ENCODE measurements at places on chromosomes 2 and 18.
A peak's percentile ranks its signal among the peaks of the same experiment; 100 is the strongest.

DNA sequence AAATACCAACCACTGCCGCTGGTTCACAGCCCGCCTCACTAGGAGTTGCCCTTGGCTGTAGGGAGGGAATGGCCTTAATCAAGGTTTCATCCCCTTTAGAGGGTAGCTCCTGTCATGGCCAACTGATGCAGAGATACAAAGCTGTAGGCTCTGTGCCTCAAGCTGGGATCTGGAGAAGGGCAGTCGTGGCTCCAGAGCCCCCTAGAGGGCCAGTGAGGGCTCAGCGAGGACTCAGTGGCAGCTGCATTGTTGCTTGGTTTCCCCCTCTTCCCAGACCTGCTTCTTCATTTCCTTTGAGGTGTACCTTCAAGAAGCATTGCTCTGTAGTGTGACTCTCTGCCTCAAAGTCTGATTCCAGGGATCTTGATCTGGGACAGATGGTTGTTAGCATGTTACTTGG, 302.1 kb downstream of the LPIN1 start:
- DNase-seq: peak; percentile 57

DNA sequence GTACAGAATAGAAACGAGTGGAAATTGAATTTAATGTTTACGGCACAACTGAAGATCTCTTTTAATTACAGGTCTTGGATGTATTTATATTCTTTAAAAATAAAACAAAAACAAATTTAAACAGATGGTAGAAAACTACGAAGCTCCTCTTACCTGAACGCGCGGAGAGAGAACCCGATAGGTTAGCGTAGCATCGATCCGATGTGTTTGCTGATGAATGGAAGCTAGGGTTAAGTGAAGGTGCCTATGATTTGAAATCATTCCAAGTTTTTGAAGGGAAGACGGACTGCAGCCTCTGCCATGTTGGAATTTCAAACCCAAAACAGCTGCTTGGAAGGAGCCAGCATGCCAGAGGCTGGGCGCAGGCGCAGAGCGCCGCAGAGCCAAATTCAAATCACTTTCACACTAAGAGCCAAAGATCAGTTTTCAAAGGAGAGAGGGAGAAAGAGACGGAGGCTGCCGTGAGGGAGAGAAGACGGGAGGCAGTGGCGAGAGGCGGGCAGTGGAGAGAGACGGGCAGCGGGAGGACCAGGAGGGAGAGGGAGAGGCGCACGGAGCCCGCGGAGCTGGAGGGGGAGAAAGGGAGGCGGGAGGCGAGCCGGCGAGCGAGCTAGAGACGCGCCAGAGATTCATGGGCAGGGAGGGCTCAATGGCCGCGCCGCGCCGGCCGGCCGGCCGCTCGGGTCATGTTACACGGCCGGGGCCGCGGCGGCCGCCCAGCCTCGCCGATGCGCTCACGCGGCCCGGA, at the start of gene FIGN:
FIGN (minus strand) TSS at position 324 of the 748 bp plus-strand sequence. CDS start 1,081 bp downstream, outside the sequence.
- DNase-seq: peak; percentile 70

- DNase-seq: no peak
Observed at GRCh38 chr2:150126839-150127238, 360.6 kb downstream of the RND3 start.

GRCh38 chr18:23591011-23591410, 4.7 kb upstream of the NPC1 start:
- DNase-seq: no peak

- DNase-seq: no peak
Observed at GRCh38 chr2:46794693-46795317, 120.8 kb downstream of the MCFD2 start.

DNA sequence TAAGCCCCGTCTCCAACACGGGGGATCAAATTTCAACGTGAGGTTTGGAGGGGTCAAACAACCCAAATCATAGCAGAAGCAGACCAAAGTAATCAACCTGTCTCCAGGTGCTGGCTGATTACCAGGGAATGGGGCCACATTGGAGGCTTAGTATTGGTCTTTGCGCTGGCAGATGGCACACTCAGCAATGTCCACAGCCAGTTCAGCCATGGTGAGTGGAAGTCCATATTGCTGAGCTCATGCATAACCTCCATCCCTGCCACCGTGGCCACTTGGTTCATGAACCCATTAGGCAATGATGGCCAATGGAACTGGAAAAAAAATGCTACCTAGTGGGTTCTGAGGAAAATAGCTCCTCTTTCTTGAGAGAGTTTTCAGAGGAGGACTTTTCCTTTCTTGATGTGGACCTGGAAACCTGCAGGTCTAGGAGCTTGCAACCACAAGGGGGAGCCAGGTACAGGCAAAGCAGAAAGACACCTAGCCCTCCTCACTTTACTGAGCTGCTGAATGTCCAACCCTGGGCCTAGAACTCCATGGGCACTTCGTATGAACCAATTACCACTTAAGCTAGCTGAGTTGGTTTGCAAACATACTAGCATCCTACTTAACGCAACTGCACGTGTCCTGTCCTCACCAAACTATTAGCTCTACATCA, 128.0 kb upstream of the GYPC start:
- peak; percentile 79 for DNase-seq

DNA sequence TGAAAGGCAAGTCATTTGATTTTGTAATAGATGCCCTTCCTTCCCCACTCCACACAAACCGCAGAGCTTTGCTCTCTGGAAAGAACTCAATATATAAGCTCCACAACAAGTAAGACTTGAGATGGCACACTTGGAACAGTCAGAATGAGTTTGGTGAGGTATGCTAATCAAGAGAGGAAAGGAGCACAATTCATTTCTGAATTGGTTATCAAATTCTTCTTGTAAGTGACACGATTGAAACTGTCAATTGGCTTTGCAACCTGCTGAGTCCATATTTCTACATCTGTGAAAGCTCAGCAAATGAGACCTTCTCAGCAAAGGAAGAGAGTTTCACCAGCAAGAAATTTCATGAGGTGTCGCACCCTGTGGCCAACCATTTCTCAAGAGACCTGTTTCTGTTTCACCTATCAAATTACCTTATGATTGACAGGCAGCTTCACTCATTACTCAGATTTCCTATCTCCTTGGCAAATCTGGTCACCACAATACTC, 19.1 kb downstream of the CTLA4 start:
- no peak for DNase-seq

DNA sequence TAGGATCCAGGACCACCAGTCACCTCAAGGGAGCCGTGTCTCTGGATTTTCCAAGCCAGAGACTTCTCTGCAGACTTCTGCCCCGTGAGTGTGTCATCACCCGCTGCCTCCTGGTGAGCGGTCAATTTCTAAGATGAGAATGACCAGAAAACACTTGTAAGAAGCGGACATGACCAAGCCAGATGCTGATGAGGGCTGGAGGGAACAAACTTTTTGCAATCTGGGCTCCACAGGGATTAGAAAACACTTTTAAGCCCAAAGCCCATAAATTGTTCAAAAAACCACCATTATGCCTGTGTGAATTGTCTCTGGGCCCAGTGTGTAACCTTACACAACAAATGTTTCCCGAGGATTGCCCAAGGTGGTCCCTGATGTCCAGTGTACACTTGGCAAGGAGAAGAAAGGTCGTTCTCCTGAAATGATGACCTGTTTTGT, 5.3 kb upstream of the NPPC start:
- no peak for DNase-seq

DNA sequence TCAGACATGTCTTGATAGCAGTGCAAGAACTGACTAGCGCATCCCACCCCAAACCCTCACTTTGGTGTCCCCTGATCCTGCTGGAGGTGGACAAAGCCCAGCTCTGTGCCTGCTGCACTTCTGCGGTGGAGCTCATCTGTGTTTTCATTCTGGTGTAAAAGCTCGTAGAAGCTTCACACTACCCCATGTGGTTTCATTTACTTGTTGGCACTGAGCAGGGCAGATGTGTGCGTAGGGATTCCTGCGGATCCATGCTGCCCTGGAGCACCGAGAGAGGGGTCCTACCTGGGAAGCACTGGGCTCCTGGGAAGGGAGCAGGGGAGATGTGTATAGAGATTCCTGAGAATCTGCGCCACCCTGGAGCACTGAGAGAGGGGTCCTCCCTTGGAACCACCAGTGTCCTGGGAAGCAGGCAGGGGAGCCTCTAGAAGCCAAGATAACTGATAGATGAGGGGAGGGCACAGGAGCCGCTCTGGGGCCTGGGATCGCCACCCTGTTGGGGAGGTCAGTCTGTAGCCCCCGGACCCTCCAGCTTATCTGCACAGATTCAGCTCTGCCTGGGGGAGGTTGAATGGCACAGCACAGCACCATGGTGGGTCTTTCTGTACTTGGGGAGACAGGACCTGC, 106.9 kb upstream of the OTOS start:
- no peak for DNase-seq

DNA sequence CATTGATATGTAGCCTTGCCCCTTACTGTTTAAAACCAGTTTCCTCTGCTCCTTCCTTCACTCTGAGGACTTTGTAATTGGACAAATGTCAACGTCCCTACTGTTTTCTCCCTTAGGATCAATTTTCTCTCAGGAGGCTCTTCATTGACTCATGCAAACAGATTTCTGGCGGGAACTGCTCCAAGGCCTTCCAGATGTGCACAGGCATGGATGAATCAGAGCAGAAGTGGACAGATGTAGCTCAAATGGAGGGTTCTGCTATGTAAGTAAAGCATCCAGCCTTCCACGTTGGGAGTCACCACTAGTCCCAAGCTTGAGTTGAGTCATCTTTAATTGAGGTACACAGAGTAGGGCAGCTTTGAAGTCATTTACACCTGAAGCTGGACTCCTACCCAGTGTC, 34.1 kb upstream of the ZDBF2 start:
- no peak for DNase-seq

GRCh38 chr2:217497843-217498377, 504.9 kb downstream of the TNS1 start:
- no peak for DNase-seq

DNA sequence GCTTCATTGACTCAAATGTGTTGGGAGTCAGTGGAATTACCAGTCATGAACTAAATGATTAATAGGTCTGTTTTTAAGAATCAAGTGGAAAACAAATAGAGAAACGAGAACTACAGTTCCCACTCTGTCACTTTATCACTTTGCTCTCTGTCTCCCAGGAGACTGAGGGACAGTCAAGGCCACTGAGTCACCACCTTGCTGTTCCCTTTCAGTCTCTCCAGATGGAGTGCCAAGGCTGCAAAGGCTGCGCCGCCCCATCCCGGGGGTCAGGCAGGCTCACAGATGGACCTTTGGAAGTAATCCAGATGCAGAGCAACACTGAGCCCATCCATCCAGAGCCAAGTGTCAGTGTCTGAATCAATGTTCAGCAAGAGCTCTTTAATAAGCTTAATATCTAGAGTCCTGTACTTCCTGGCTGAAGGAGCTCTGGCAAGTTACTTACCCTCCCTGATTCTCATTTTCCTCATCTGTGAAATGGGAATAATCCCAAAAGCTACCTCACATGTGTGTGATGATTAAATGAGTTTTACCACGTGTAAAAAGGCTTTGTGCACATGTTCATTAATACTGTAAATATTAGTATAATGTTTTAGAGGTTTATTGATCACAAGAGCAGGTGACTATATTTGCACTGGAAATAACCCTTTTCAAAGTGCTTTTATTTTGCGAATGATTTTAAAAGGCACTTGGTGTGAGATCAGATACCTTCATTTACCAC, 43.0 kb upstream of the EFEMP1 start:
- DNase-seq: no peak

- DNase-seq: no peak
Observed at GRCh38 chr18:45439851-45440645, 175.2 kb upstream of the SLC14A2 start.

DNA sequence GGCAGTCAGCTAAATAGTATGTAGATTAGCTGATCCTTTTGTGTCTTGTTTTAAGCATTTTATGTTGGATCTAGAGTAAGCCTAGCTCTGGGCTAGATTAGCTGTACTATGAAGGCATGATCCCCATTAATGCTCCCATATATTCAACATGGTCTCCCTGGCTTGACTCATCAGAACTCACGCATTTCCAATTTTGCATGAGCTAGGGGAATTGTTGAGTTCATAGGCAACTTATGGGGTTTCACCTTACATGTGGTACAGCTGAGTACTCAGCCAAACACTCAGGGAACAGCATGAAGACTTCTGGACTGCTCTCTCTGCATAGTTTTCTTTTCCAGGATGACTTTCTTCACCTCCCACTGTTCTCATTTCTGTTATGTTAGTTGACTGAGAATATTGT, 248.2 kb downstream of the TMX3 start:
- DNase-seq: no peak

DNA sequence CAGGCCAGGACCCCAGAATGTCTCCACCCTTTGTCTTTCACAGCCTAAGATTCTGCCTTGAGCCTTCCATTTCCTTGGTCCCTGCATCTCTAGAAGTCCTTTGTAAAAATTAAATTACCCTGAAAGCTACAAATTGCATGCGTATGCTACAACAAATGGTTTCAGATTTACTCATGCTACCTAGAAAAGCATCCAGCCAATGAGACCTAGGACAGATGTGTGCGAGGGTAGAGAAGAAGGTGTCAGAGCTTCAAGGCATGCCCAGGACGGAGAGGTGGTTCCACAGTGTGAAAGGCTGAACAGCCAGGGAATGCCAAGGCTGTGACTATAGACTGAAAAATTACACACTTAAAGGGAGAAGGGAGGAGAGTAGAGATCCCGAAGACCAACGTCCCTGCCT, 40.2 kb downstream of the CCBE1 start:
- DNase-seq: no peak

GRCh38 chr18:6525604-6526003, 110.9 kb upstream of the L3MBTL4 start:
- no peak for DNase-seq

- no peak for DNase-seq
Observed at GRCh38 chr18:65924904-65925303, 174.1 kb downstream of the CDH7 start.

DNA sequence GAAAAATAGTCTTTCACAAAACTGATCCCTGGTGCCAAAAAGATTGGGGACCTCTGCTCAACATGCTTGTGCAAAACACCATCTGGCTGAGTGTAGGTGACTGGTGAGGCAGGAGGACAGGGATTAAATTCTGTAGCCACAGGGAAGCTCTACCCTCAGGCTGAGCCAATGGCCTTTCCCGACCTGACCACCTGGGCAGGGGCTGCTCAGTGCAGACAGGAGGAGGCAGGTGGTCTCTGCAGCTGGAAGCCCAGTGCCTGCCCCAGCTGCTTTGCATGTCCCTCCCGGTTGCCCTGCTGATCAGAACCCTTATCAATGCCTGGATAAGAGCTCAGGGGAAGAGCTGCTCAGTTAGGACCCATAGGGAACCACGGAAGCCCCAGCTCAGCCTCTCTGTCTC, 235.3 kb downstream of the ANKRD36 start:
- no peak for DNase-seq

GRCh38 chr18:68504441-68505177, 210.3 kb downstream of the TMX3 start:
- DNase-seq: no peak

- DNase-seq: no peak
Observed at GRCh38 chr2:236954641-236955040, 131.0 kb upstream of the COPS8 start.

GRCh38 chr18:49170145-49170544, 219.4 kb upstream of the SMAD7 start:
- DNase-seq: no peak

DNA sequence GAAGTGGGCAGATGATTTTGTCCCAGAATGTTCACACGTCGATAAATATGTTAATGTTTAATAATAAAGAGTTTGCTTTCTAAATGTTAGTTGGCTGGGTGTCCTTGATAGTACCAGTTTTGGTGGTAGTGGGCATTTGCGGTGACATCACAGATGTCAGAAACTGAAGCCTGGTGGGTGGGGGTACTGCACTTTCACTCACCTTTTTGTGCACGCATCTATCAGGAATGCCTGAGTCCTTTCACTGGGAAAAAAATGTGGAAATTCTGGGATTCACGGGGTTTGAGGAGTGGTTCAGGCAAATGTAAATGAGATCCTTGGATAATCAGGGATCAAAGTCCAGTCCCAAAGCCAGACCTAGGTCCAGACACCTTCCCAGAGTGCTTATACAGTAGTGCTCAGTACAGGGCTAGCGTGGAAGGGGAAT, 3.2 kb downstream of the EPAS1 start:
- no peak for DNase-seq

GRCh38 chr2:95060446-95061118, 35.1 kb downstream of the MAL start:
- no peak for DNase-seq
